ENCODE measurements at places on chromosomes 5 and 9.

DNA sequence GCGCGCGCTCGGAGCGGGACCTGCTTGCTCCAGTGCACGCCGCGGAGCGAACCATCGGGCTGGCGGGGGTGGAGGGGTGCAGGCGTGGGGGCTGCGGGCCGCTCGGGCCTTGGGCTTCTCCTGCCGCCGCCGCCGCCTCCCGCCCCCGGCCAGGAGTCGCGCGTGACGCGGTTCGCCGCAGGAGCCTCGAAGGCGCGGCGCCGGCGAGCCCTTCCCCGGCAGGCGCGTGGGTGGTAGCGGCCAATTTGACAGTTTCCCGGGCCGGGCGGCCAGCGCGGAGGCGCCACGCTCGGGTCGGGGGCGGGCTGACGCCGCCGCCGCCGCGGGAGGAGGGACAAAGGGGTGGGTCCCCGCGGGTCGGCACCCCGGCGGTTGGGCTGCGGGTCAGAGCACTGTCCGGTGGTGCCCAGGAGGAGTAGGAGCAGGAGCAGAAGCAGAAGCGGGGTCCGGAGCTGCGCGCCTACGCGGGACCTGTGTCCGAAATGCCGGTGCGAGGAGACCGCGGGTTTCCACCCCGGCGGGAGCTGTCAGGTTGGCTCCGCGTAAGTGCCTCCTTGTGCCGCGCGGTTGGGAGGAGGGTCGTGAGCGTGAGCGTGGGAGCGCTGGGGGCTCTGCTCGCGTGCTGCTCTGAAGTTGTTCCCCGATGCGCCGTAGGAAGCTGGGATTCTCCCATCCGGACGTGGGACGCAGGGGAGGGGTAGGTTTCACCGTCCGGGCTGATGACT, at the start of gene TJP2:
Gene TJP2 (plus strand): TSS at position 387 of the 725 bp plus-strand sequence. CDS start 96 bp downstream, at position 483.
- no peak for DNase-seq

GRCh38 chr5:159826351-159827214, 89.7 kb upstream of the ADRA1B start:
- DNase-seq = no peak

- DNase-seq = no peak
Observed at GRCh38 chr5:67306965-67307607, 110.5 kb upstream of the CD180 start.

DNA sequence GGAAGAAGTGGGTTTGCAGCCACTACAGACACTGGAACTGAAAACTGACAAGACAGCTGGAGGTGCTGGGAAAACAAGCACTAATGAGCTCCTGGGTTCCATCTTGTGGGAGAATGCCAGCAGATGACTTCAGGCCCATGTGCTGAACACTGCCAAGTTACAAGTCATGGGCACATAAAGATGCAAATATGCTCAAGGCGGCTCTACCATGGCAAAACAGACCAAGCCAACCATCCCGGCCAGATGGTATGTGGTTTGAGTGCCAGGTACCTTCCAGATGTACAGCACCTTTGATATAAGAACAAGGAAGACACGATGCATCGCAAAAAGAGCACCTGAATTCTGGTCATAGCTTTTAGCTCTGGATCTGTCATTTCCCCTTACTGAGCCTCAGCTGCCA, 19.9 kb downstream of the TNFSF8 start:
- no peak for DNase-seq

- DNase-seq = no peak
Observed at GRCh38 chr9:35732800-35733541, 505 bp downstream of the CREB3 start.

- no peak for DNase-seq
Observed at GRCh38 chr5:121668635-121669034, 183.0 kb upstream of the FTMT start.
